Endothelial cell of umbilical vein (primary cell): ENCODE measurements at places on chromosomes 5 and 9. TPM values are rescaled to one million over a fixed set of nuclear protein-coding genes. Genes with fewer than 3 reads are reported as not detected.

Gene CARTPT
- total RNA-seq, result not detected in 2 replicates

Gene CRHBP
- 0.51 TPM in 1 of 2 replicates, not detected in the other for total RNA-seq

Gene DMRT3
- not detected in 2 replicates for total RNA-seq

Gene TAF1L
- total RNA-seq, result not detected in 2 replicates
